Activated CD4-positive, alpha-beta memory T cell treated with anti-CD3 and anti-CD28 coated beads, Interleukin-2, amount 10 ng/mL, durations not matched to agents 7 days and 5 days (primary cell): ENCODE measurements at places on chromosomes 2 and 18. TPM values are rescaled to one million over a fixed set of nuclear protein-coding genes. Genes with fewer than 3 reads are reported as not detected.

DNA sequence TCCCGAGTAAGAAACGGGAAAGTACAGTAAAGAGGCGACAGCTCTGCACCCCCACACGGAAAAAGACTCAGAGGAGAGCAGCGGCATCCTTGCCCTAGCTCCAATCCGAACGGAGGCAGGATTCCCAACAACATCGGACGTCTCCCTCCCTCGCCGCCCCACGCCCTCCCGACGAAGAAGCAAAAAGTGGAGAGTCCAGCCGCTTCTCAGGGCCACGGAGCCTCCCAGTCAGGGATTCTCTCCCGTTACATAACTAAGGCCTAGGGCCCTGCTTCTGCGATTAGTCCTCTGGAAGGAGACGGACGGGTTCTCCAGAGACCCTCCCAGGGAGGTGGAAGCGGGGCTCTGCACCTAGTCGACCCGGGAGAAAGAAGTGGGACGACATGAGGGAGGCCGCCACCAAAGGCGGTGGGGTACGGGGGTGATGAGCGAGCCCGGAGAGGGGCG, 587 bp downstream of the SUMO1 start:
- H3K36me3 ChIP-seq = peaks cover 13% of the 10 kb centered on the region
- H3K27ac ChIP-seq = peak overlapping the region; percentile 62
- H3K4me3 ChIP-seq = peak overlapping the region; percentile 86

DNA sequence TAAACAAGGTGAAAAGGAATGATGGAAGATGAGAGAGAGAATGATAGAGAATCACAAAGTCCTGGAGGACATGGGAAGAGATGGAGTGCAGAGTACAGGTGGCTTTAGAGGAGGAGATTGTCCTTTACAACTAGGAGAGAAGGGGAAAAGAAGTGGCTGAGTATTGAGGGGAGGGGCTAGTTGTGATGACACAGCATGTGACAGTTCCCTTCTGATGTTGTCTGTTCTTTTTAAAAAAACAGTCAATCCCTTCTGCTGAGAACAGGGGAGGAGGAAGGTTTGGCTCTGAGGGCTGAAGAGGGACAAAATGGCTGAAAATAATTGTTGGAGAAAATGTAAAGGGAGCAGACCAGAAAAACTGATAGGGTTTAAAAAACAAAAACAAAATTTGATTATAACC, 44.0 kb downstream of the STEAP3 start:
- DNase-seq = no peak
- no peaks in the 10 kb centered on the region for H3K36me3 ChIP-seq
- H3K27ac ChIP-seq = no peak overlapping the region
- no peaks in the 10 kb centered on the region for H3K4me1 ChIP-seq
- H3K4me3 ChIP-seq = no peak overlapping the region

GRCh38 chr2:105398336-105399206, at the start of gene FHL2:
Gene FHL2 (minus strand): TSS chr2:105399051. CDS start chr2:105386516, 12,535 bp downstream.
- H3K27ac ChIP-seq = no peak within 1 kb of the TSS
- H3K36me3 ChIP-seq = no peaks in the 10 kb centered on the region
- peaks cover 45% of the 10 kb centered on the region for H3K27me3 ChIP-seq
- peaks cover 6% of the 10 kb centered on the region for H3K4me1 ChIP-seq

CKAP2L gene
- 66.3 TPM for total RNA-seq

HOXD8 gene
- not detected for total RNA-seq
